ENCODE measurements at places on chromosomes 5 and 9.

DNA sequence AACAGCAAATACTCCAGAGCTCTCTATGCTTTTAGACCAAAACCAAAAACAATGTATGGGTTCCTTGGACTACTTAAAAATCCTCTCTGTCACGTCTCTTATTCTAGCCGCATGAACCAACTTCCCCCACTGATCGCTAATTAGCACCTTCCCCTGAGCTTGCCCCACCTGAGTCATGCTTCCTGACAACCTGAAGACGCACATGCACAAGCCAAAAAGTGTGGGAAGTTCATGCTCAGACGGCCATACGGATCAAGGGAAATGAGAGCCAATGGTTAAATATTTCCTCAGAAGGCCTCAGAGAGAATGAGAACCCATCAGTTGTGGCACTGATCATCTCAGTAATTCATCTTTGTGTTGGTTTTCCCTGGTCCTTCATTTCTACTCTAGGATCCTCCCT lies 199.7 kb downstream of the BNC2 start:
- no peak for DNase-seq

GRCh38 chr9:126325821-126326220 lies 808 bp upstream of the MVB12B start:
- DNase-seq: no peak

DNA sequence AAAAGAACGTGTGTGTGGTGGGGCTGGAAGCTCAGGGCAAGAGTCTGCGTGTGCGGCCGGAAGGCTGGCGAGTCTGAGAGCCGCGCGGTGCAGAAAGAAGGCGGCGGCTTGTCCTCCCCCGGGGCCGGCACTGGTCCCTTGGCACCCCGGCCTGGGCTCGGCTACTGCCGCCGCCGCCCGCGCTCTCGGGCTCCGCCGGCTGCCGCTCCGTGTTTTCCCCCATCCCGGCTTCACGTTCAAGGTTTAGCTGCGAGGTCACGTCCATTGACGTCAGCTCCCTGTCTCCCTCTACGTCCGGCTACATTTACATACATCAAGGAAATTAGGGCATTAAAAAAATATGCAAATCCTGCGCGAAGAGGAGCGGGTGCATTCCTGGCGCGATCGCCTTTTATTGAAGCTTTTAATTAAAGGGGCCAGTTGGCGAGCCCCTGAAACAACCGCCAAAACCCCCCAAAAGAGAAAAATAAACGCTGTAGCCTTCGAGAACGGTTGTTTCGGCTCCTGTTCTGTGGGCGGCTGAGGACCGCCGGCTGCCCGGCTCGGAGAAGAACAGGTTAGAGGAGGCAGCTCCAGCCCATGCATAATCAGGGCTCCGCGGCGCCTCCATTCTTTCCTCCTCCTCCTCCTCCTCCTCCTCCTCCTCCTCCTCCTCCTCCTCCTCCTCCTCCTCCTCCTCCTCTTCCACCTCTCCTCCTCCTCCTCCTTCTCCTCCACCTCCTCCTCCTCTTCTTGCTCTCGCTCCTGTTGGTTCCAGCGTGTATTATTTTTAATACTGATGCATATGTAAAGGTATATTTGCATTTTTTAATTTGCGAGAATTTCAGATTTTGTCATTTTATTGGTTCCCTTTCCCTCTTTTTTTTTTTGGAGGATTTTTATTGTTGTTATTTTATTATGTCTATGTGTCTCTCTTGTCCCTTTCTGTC lies 207.0 kb downstream of the MEF2C start:
- no peak for DNase-seq

- DNase-seq: no peak
Observed at GRCh38 chr5:9617739-9618504, 12.2 kb downstream of the TAS2R1 start.

DNA sequence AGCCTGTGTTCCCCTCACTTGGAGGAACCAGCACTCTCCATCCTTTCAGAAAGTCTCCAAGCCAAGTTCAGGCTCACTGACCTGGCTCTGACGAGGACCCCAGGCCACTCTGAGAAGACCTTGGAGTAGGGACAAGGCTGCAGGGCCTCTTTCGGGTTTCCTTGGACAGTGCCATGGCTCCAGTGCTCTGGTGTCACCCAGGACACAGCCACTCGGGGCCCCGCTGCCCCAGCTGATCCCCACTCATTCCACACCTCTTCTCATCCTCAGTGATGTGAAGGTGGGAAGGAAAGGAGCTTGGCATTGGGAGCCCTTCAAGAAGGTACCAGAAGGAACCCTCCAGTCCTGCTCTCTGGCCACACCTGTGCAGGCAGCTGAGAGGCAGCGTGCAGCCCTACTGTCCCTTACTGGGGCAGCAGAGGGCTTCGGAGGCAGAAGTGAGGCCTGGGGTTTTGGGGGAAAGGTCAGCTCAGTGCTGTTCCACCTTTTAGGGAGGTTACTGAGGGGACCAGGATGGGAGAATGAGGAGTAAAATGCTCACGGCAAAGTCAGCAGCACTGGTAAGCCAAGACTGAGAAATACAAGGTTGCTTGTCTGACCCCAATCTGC lies 4.7 kb upstream of the NUP214 start:
- DNase-seq: no peak

DNA sequence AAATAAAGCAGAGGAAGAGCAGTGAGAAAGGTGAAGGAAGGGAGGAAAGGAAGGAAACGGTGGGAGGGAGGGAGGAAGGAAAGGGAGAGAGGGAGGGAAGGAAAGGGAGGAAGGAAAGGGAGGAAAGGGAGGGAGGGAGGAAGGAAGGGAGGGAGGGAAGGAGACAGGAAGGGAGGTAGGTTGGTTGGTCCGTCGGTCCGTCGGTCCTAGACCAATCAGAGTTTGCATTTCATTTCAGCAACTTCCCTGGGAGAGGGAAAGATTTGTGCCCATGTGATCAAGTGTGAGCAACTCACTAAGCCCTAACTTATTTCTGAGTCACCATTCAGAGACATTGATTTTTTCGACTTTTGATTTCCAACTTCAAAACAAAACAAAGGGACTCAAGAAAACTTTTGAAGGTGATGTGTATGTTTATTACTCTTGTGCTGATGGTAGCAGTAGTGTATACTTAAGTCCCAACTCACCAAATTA lies 18.8 kb downstream of the NANS start:
- DNase-seq: peak; percentile 47

- DNase-seq: no peak
Observed at GRCh38 chr9:15272377-15272928, 34.6 kb downstream of the TTC39B start.

DNA sequence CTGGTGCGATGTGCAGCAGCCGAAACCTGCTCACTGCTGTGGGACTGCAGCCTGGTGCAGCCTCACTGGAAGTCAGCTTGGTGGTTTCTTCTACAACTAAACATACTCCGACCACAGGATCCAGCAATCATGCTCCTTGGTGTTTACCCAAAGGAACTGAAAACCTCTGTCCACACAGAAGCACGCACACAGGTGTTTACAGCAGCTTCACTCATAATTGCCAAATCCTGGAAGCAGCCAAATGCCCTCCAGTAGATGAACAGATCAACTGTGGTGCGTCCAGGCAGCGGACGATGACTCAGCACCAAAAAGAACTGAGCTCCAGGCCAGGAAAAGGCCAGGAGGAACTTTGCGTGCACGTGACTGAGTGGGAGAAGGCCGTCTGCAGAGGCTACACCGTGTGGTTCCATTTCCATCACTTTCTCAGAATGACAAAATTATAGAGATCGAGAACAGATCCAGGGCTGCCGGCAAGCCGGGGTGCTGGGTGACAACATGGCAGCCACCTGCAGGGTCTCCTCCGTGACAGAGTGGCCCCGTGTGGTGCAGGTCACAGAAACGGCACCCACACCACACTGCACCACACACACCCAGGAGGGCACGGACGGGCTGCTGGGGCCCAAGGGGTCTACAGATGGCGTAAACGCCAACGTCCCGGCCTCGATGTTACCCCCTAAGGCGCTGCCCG lies 23.1 kb upstream of the NSMF start:
- peak; percentile 26 for DNase-seq

GRCh38 chr5:106545325-106545724 lies 1125.4 kb downstream of the EFNA5 start:
- DNase-seq: no peak

- no peak for DNase-seq
Observed at GRCh38 chr9:74245866-74246497, 251.2 kb upstream of the RORB start.

- DNase-seq: no peak
Observed at GRCh38 chr5:40660751-40661150, 19.0 kb upstream of the PTGER4 start.

GRCh38 chr9:14311171-14311949 lies 2.6 kb downstream of the NFIB start:
- DNase-seq: no peak

DNA sequence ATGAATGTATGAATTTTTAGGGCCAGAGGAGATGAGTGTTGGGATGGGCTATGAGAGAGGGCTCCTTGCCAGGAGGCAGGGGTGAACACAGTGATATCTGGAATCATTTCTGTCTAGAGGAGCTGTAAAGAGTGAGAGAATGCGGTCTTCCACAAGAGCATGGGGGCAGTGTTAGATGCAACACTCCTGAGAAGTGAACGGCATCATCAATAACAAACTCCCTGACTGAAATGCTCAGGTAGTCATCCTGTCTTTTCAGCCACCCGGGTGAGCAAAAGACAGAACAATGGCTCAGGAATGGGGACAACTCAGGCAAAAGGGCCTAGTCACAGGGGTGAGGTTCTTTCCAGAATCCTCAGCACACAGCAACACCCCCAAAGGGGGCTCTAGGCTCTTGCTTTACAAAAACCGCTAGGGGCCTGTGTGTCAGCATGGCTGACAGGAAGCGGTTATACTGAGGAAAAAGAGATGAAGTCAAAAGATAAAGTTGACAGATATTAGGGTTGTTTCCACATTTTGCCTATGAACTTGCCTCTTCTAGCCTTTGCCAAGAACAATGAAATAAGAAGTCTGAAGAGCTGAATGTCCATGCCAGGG lies 104.6 kb upstream of the LRRTM2 start:
- DNase-seq: no peak

DNA sequence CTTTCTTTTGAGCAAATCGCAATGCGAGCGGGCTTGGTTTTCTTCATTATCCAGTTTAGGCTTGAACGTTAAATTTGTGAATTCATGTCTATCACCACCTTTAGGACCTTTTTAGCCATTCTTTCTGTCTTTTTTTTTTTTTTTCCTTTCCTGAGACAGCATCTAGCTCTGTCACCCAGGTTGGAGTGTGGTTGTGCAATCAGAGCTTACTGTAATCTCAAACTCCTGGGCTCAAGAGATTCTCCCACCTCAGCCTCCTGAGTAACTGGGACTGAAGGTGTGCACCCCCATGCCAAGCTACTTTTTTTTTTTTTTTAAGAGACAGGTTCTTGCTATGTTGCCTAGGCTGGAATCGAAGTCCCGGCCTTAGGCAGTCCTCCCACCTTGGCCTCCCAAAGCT lies 39.2 kb upstream of the LRRC14B start:
- DNase-seq: no peak

GRCh38 chr5:177327539-177328522 lies 16.1 kb upstream of the MXD3 start:
- no peak for DNase-seq

DNA sequence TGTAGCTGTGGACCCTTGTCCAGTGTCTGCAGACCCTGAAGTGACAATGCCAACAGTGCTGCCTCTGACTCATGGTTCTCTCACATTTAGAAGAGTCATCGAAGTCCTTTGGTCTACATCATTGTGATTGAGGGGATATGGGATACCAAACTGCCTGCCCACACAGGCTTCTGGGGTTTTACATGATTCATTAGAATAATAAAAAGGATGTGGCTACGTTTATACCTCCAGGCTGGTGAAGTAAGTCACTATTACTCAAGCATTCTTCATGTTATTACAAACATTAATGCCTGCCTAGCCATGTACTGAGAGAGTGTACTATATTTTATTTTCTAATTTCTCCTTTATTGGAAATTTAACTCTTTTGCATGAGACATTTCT lies 365.7 kb downstream of the SPATA31D1 start:
- DNase-seq: no peak

GRCh38 chr9:37859043-37859442 lies 44.9 kb downstream of the SLC25A51 start:
- DNase-seq: no peak

DNA sequence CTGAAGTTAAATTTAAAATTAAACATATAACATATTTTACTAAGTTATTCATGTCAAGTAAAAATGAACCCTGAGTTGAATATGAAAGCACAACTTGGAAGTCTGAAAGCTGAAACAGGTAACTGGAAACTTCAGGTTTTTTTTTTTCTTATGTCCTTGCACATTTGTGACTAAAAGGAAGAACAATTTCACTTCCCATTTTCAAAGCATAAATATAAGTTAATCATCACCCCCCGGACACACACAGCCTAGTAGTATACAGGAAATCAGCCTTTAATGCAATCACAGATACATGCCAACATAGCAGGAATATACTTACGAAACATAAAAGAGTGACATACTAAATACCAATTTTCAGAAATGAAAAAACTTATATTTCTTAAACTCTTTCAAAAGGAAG lies 225.9 kb downstream of the RFX3 start:
- DNase-seq: no peak

GRCh38 chr5:131684595-131684994 lies 49.6 kb upstream of the RAPGEF6 start:
- no peak for DNase-seq

- no peak for DNase-seq
Observed at GRCh38 chr5:98482321-98483300, 290.9 kb upstream of the RGMB start.

DNA sequence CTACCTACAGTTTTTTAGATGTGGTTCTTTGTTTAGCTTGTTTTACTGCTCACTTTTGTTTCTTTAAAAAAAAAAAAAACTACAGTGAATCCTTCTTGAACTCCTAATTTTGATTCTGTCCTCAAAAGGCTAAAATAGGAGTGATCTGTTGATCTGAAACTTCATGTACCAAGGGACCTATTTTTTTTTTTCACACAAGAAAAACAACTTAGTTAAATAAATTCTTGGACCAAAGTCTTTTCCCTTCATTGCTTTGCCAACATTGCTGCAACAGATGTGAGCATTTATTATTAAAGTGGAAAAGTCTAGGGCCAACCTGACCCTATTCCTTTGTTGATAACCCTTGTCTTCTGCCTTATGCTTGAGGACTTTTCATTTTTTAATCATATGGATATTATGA lies 236.8 kb downstream of the ARHGEF28 start:
- no peak for DNase-seq

GRCh38 chr5:107808671-107809137 lies 138.0 kb upstream of the EFNA5 start:
- no peak for DNase-seq

DNA sequence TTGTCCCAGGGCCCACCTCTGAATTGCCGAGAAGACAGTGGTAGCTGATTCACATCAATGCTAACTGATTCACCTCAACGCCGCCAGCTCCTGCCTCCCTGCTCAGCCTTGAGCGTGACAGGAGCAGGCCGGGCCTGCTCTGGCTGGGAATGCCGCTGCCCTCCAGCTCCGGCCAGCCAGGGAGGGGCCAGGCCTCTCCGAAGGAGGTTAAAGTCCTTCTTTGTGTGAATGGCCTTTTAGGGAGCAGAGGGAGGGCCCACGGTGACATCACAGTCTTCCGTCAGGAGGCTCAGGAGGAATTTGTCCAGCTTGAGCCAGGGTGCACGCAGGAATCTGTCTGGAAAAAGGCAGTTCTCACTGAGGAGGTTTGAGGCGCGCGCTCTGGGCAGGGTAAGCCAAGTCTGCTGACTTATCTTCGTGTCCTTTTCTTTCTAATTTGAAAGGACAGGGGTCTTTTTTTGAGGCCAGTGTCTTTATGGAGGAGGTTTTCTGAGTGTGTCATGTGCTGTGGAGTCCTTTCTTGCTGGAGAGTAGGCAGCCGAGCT lies 82.7 kb downstream of the C9orf152 start:
- peak; percentile 54 for DNase-seq

- no peak for DNase-seq
Observed at GRCh38 chr9:92512622-92513021, 23.2 kb downstream of the ECM2 start.

Measured in fibroblast of the conjunctiva (primary cell).